ENCODE measurements at places on chromosomes 11 and 22. TPM values are rescaled to one million over a fixed set of nuclear protein-coding genes. Genes with fewer than 3 reads are reported as not detected.

GRCh38 chr22:17348464-17349103, 20.7 kb upstream of the CECR2 start:
- no peak for DNase-seq

- no peak for DNase-seq
Measured at GRCh38 chr11:1869427-1870325, 16.8 kb downstream of the LSP1 start.

DNA sequence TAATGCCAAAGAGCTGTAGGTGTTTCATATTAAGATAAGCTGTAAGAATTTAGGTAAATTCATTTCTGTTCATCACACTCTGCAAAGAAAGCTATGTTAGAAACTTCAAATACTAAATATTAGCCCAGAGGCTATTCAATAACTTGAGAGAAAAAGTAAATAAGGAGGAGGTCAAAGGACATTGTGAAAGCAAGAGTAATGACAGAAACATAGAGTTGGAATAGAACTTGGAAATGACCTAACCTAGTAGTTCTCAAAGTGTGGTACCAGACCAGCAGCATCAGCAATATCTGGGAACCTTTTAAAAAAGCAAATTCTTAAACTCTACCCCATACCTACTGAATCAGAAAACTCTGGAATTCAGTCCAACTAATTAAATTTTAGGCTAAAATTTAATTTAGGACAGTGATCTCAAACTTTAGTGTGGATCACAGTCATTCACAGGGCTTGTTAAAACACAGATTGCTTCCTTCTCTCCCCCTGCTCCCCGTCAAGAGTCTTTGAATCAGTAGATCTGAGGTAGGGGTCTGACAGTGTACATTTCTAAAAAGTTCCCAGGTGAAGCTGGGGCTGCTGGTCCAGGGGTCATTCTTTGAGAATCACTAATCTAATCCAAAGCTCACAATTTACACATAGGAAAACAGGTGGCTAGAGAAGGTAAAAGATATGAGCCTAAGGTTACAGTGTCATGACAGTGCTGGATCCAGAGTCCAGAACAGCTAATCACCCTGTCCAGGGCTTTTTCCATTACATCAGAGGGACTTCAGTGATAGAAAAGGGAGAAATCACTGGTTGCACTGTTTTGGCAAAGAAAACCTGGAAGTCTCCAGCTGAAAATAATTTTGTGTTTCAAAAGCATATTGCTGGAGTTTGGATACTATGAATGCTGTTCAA, 241.1 kb downstream of the SOX6 start:
- DNase-seq, result no peak

DNA sequence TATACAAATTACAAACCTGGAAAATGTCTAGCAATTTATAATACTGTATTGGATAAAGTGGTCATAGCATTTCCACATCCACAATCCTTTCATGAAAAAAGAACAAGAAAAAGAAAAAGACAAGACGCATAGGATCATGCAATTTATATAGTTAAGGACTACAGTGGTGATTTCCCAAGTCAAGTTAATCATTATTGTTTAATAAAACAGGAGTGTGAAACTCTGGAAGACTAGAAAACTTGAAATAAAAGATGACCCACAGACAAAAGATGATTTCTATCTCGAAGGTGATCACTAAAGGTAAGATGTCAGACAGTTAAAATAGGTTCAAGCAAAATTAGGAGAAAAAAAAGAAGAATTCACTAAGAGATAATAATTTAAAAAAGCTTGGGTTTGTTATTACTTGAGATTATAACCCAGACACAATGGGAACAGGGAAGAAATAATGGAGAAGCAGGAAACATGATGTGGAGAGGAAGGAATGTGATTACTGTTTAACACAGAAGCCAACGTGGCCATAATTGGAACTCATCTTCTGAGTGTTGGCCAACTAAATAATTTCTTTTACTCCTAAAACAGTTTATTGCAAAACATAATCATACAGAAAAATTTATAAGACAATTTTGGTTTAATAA, 441.2 kb upstream of the ANO3 start:
- no peak for DNase-seq

The NPTXR gene
- under 0.01 TPM for total RNA-seq

GRCh38 chr11:31799435-31800397, 11.4 kb downstream of the PAX6 start:
- DNase-seq, result no peak

Measured in lung microvascular endothelial cell (primary cell).